Activated CD4-positive, alpha-beta memory T cell treated with anti-CD3 and anti-CD28 coated beads for 36 hours (primary cell): ENCODE measurements at places on chromosomes 7 and 10.
A peak's percentile ranks its signal among the peaks of the same experiment; 100 is the strongest.

GRCh38 chr10:93630625-93631557 is 18.6 kb downstream of the PDE6C start:
- DNase-seq = no peak

DNA sequence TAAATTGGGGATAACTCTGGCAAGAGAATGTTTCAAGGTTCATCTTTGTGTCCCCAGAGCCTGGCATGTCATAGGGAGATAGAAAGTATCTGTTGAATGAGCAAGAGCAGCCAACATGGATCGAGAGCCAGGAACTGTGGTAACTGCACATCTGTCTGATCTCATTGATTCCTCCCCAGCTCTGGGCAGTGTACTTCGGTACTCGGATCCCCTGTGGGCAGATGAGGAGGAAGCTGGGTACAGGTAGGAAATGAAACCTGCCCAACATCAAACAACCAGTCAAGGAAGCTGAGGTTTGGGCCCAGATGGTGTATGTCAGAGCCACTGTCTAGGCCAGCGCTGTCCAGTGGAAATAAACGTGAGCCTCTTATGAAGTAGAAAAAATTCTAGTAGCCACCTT is 76.4 kb downstream of the GRK5 start:
- peak; percentile 53 for DNase-seq

DNA sequence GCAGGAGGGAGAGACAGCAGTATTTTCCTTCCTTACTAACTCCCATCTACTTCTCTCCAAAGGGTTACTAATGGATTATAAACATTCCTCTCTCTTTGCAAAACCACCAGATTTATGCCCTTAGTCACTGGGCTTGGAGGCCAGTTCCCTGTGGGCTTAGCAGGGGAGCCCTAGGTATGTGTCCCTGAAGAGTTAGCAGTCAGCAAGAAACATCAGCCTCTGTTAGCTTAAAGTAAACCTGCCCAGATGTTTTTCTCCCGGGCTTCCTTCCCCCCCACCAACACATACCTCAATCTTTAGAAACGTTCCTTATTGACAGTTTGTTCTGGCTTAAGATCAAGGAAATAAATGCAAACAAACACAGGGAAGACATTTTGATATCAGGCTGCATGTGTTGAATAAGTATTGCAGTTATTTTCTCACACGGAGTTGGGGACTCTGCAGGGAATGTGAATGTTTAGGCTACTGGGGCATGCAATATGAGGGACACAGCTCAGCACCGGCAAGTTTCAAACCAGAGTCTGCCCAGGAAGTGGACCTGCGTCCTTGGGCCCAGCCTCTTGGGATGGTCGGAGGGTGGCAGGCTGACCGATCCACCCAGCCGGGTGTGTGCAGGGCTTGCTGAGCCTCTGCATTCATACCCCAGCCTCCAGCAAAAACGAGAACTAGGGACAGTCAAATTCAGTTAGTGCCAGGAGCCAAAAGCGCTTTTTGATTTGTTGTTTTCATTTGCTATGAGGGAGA is 252.0 kb upstream of the GRB10 start:
- DNase-seq = no peak

- DNase-seq = peak; percentile 35
Measured at GRCh38 chr7:24757353-24758275, at the start of gene GSDME. GSDME (minus strand) TSS chr7:24757464; CDS start chr7:24749774, 7,690 bp downstream.

GRCh38 chr7:89809291-89809690 is 345.0 kb upstream of the STEAP1 start:
- no peak for DNase-seq

GRCh38 chr10:106863549-106863948 is 301.0 kb downstream of the SORCS1 start:
- DNase-seq = no peak

- no peak for DNase-seq
Measured at GRCh38 chr7:18455606-18456005, 39.9 kb upstream of the HDAC9 start.

DNA sequence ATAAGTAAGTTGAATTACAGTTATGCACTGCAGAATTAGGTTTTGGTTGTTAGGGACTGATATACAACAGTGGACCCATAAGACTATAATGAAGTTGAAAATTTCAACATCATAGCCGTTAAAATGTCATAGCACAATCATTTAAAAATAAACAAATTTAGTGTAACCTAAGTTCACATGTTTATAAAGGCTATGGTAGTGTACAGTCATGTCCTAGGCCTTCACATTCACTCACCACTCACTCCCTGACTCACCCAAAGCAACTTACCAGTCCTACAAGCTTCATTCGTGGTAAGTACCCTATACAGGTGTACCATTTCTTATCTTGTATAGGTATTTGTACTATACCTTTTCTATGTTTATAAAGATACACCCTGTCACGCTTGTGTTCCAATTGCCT is 113.7 kb downstream of the RAB11FIP2 start:
- DNase-seq = no peak

- DNase-seq = no peak
Measured at GRCh38 chr7:21754963-21755362, 190.7 kb downstream of the CDCA7L start.

- no peak for DNase-seq
Measured at GRCh38 chr7:92678291-92678920, 88.2 kb upstream of the FAM133B start.

DNA sequence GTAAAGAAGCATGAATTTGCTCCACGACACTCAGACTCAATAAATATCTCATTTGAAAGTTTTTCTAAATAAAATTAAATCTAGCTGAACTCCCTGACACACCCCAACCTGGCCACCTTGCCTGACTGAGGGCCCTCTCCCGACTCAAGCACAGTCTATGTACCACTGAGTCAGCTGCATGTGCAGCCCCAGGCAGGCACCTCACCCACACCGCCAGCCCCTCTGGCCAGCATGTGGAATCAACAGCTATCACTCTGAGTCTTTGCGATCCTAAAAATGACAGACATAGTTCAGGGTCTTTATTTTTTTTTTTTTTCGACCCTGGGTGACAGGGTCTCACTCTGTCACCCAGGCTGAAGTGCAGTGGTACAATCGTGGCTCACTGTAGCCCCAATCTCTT is 35.2 kb downstream of the OAT start:
- DNase-seq = no peak

- no peak for DNase-seq
Measured at GRCh38 chr10:114962441-114962840, 24.4 kb downstream of the TRUB1 start.

- DNase-seq = no peak
Measured at GRCh38 chr10:131683281-131683861, 217.4 kb upstream of the PPP2R2D start.

DNA sequence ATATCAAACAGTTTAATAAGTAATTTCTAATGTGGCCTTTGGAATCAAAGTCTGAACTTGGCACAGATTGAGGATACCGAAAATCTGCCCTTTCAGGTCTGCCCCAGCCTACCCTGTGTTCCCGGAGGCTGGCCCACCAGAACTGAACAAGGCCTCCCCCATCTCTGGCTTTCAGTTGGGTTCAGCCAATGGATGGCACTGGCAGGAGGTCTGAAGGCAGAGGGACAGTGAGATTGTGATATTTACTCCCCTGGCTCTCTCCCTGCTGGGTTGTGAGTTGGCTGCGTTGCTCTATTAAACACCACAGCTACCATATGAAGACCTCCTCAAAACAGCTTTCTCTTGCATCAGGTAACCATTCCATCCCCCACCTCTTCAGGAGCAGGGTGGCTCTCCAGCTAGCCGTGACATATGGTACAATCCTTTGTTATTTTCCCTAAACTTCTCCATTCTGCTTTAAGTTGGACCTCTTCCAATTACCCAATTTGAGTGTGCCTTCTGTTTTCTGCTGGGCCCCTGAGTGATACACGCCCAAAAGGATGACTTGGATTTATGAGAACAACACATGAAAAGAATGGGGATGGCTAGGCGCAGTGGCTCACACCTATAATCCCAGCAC is 28.1 kb downstream of the DNMBP start:
- DNase-seq = no peak

DNA sequence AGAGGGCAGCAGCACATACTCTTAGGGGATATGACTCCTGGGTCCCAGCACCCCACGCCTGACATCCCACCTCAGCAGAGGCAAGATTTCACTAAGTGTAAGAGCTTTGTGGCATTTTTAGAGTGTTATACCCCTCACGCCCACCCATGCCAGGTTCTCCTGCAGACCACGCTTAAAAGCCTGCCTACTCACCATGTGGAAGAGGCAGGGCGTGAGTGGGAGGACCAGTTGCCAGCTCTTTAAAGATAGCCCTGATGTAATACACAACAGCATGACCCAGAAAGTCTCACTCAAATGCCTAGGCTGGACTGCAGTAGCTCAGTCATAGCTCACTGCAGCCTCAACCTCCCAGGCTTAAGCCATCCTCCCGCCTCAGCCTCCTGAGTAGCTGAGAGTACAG is 44.4 kb upstream of the CELF2 start:
- DNase-seq = no peak

DNA sequence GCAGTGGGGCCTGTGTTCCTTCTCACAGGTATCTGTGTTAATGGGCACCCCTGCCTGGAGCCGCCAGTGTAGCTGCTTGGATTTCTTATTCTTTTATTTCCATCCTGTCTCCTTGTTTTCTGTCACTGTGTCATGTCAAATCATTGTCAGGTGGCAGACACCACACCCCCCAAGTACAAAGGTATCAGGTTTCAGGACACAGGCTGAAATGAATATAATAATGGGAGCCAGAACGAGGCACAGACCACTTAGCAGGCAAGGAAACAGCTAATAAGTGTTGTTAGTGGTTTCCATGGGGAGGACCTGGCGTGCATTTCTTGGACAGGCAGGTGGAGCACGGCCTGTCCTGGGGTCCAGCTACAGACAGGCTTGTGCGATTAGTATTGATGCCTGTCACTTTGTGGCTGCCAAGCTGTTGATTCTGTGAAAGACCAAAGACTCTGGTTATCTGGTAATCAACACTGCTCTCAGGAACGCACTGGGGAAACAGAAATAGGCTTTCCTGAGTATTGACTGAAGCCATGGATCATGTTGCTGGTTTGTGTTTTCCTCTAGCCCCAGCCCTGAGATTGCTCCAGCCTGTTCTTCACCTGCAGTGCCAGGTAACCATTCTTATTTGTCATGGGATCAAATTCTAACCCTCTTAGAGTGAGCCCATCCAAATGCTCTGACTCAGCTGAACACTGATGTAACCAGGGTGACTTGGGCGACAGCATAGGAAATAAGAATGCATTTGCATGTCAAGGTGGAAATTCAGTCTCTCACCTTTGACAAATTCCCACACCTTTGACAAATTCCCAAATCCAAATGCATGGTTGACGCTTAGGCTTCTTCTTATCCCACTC is 1002.0 kb downstream of the LRMDA start:
- DNase-seq = no peak

GRCh38 chr10:123393170-123393569 is 239.0 kb downstream of the BUB3 start:
- no peak for DNase-seq

DNA sequence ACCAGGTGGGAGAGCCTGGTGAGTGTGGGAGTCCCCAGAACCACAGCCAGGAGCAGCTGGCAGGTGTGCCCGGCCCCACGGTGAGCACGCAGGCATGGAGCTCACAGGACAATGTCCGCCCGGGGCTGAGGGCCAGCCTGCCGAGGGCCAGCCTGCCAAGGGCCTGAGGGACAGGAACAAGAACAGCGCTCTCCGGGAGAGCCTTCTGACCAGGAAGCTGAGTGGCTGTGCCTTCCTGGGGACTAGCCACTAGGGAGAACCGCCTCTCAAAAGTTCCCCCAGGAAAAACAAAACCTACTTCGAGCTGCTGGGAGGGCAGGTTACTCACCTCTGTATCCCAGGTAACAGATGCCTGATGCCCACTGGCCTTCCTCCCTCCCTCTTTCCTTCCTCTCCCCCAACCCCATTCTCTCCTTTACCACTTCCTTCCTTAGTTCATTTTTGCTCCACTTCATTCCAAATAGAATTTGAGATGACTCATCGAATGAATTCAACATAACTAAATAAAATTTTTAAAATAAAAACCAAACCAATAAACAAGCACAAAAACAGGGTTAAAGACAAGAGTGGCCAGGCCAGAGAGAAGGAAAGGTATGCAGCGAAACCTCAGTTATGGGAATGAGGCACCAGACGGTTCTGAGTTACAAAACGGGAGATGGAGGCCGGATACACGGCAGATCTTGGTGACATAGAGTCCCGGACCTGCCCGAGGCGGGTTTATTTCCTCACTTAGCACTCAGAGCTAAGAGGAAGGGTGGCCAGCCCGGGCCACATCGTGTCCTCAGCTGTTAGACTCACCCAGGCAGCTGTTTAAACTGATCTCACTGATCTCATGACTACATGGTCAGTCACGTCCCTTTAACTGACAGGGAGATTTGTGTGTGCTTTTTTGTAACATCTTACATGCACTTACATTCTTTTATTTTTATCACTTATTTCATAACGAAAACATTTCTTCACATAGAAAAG is 128.5 kb downstream of the TNS3 start:
- DNase-seq = no peak

- DNase-seq = no peak
Measured at GRCh38 chr7:7103343-7104313, 78.7 kb upstream of the C1GALT1 start.

GRCh38 chr7:29443552-29443951 is 120.1 kb upstream of the PRR15 start:
- no peak for DNase-seq

DNA sequence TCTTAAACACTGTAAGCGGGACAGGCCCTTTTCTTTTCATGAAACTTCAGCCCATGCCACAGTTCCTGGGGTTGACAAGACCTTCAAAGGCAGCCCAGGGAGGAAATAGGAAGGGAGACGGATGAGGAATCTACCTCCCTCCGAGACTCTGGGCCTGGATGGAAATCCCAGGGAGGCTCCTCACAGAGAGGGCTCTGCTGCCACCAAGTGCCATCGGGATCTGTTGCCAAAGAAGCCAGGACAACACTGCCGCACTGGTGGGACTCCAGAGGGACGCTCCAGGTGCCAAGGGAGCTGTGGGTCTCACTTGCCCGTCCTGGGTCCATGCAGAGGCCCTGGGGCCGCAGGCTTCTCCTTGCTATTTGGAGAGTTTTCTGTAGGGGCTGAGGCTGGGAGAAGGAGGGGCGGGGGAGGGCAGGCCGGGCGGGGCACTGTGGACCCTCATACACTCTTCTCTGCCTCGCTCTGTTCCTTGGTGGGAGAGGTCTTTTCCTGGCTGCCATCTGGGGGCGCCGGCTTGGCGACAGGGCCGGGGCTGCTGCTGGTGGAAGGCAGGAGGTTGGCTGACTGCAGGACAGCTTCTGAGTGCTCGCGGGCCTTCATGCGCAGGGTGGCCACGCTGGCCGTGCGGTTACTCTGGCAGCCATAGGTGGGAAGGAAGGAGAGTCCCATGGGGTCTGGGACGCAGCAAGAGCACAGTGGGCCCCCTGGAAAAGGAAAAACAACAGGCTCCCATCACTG is 30.0 kb downstream of the DRGX start:
- DNase-seq = no peak

DNA sequence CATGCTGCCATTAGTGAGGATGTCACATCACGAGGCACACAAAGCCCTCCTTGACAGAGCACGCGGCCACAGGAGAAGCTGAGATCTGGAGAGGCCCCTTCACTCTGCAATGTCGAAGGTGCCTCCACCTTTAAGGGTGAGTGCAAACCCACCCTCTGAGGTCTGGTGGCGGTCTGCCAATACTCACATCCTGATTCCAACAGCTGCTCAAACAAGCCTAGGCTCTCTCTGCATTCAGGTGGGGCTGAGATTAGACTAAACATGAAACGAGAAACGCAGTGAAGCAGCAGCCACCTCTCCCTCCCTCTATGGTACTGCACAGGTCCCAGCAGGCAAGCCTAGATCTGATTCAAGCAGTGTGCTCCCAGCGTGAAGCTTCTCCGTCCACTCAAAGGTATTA is 151.8 kb downstream of the TCERG1L start:
- no peak for DNase-seq

- DNase-seq = peak; percentile 47
Measured at GRCh38 chr7:17134786-17135185, 163.7 kb upstream of the AHR start.
